ENCODE measurements at places on chromosomes 13 and 19.
A peak's percentile ranks its signal among the peaks of the same experiment; 100 is the strongest.

DNA sequence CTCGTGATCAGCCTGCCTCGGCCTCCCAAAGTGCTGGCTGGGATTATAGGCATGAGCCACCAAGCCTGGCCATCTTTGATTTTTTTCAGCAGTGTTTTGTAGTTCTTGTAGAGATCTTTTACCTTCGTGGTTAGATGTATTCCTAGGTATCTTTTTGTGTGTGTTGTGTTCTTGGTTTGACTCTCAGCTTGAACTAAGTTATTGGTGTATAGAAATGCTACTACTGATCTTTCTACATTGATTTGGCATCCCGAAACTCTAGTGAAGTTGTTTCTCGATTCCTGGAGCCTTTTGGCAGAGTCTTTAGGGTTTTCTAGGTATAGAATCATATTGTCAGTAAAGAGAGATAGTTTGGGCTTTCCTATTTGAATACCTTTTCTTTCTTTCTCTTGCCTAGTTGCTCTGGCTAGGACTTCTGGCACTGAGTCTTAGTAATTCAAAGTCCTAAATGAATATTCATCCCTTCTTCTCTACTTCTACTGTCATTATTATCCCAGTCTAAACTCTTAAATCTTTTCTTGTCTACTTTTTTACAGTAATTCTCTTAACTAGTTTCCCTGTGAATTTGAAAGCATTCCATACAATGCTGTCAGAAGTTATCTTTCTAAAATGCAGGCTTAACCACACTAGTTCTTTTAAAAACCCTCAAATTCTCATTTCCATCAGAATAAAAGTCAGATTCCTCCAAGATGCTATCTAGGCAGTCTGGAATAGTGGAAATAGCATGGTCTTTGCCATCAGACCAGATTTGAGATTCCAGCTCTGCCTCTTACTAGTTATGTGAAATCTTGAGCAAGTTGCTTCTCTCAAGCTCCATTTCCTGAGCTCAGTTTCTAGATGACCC, 7.0 kb downstream of the GPR18 start:
- DNase-seq = no peak

DNA sequence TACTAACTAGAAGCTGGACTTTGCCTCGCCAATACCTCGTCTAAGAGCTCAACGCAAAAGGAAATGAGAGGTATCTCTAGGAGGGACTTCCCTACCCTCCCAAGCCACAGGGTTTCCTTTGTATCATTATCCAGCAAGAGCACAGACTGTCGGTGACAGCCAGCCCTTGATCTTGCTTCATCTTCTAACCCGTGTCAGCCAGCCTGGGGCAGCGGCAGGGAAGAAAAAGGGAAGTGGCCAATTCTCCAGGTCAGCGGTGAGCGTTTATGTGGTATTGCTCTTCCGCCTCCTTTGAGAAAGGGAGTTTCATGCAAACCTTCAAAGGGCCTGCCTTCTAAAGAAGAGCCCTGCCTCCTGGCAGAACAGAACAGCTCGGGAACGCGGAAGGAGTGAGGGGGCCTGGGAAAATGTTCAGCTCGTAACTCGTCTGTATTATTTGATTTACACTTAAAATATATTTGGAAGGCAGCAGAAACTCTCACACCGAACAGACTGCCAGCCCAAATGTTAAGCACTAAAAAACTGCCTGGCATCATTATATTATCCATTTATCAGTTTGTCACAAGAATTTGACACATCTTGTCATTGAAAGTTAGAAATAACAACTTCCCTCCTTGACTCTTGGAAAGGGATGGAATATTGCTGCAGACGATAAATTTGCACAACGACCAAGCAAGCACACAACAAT, 41.8 kb downstream of the EFNB2 start:
- no peak for DNase-seq

DNA sequence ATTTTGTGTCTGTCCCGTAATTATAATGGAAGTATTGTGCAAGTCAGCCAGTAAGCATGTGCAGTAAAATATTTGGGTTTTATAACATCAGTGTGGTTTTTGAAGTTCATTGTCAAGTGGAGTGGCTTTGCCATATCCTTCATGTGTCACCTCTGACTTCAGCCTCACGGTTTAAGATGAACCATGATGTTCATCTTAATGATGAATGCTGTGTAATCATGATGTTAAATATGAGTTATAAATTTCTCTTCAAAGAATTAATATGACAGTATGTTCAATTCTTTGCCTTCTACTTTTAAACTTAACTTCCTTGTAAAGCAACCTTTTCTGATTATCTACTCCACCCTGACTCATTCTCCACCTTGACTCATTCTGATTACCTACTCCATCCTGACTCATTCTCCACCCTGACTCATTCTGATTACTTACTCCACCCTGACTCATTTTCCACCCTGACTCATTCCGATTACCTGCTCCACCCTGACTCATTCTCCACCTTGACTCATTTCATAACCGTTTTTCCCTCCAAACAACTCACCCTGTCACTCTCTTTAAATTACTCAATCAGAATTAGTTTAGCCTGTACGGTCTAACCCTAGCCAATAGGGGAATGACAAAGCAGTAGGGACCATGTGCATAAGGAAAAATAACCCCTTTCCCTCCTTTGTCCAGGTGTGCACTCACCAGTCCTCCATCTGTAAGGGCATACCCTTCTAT, 50.3 kb upstream of the ANKRD10 start:
- no peak for DNase-seq

GRCh38 chr13:76048675-76049375, 412.7 kb downstream of the LMO7 start:
- no peak for DNase-seq

- DNase-seq = no peak
Observed at GRCh38 chr19:7251494-7251893, 42.7 kb downstream of the INSR start.

DNA sequence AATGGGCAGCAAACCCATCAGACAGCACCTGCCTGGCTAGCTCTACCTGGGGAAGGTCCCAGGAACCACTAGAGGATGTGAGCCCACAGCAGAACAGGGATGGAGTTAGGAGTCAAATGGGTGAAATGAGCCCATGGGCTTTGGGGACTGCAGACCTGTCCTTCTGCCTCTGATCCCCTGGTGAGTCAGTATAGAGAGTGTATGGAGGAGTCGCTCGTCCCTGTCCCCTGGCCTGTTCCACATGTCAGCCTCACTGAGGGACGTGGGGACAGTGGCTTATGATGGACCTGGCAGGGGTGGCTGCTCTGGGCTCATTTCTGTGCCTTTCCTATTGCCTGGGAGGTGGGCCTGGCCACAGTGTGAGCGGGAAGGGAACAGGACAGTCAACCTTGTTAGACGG, 4.0 kb downstream of the CEACAM1 start:
- DNase-seq = no peak

DNA sequence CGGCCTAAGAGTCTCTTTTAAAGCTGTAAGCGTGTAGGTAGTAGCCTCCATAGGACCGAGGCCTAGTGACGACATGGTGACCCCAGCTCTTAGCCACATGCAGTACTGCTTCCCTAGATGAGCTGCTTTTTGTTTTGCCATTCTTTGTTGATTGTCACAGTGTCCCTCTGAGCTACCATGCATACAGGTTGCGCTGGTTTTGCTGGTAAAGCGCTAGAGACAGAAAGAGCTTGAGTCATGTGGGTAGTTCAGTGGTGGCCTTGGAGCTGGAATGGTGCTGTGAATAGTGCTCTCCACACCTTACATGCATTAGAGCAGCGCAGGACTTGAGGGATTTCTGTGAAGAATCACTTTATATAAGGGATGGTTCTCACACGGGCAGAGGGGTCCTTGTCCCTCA, 5.1 kb downstream of the HNRNPM start:
- DNase-seq = no peak

- DNase-seq = no peak
Observed at GRCh38 chr19:45347570-45348366, 7.2 kb downstream of the KLC3 start.

- DNase-seq = no peak
Observed at GRCh38 chr13:112783978-112784371, 94.1 kb downstream of the ATP11A start.

DNA sequence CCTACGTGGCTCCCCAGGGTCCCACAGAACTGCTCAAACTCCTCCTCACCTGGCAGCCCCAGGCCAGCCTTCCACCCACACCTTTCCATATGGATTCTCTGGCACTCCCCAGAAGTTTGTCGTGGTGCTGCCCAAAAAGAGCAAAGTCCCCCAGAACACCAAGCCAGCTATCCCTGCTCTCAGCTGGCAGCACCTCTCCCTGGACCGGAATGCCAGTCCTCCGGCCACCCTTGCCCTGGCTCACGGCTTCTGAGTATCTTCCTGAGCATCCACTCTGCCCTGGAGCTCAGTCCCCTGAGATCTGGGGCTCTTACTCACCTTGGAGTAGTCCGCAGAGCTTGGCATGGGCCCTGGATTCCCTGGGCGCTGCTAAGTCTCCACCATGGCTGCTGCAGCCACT, 166.5 kb upstream of the ZNF507 start:
- DNase-seq = no peak

GRCh38 chr13:110700641-110701040, 5.3 kb downstream of the CARS2 start:
- DNase-seq = no peak

DNA sequence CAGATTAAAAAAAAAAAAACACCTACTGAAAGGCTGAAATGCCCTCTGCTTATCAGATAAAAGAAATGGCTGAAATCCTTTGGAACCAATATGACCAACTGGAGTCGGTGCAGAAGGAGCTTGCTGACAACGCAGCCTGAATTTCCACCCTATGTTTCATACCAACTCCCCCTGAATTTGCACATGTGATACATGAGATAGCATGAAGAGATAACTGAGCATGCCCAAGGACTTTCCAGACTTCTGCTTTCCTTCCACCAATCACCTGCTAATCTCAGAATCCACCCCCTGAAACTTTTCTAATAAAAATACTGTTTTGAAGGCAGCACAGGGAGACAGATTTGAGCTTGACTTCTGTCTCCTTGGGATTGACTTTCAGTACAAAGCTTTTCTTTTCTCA, 32.2 kb upstream of the WDFY2 start:
- no peak for DNase-seq

GRCh38 chr13:109782823-109783431, 3.5 kb downstream of the IRS2 start:
- DNase-seq = no peak

- DNase-seq = no peak
Observed at GRCh38 chr19:16233836-16234551, 36.3 kb downstream of the AP1M1 start.

DNA sequence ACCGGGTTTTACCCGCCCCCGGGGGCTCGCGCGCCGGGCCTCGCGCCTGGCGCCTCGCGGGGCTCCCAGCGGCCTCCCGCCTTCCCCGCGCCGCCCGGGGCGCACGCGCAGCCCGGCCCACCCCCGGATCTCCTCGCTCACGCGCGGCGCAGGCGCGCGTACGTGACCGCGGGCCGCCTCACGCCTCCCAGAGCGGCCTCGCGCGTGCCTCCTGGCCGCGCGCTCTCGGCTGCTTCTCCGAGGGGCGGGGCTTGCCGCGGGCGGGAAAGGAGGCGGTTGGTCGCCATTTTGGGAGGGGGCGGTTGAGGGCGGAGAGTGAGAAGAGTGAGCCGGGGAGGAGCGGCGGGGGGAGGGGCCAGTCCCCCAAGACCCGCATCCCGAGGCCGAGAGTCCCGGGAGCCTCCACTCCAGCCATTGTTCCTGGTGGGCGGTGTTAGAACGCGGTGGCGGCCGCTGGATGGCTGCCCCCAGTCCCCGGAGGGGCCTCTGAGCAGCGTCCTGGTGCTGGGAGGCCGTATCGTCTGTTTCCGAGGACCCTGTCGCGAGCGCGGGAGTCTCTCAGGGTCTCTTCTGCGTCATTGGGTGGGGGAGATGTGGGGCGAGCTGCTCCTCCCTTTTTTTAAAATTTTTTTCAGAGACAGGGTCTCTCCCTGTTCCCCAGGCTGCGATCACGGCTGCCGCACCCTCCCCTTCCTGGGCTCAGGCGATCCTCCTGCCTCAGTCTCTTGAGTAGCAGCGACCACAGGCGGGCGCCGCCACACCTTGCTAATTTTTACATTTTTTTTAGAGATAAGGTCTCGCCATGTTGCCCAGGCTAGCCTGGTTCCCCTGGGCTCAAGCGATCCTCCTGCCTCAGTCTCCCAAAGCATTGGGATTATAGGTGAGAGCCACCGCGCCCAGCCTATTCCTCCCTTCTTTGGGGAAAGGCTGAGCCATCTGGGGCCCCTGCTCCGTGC, at the start of gene ZNF541:
Gene ZNF541 (minus strand): TSS at position 78 of the 956 bp plus-strand sequence. CDS start 17,292 bp downstream, outside the sequence.
- DNase-seq = peak; percentile 81

GRCh38 chr19:58001895-58002369, 688 bp downstream of the ZNF606 start:
- no peak for DNase-seq

DNA sequence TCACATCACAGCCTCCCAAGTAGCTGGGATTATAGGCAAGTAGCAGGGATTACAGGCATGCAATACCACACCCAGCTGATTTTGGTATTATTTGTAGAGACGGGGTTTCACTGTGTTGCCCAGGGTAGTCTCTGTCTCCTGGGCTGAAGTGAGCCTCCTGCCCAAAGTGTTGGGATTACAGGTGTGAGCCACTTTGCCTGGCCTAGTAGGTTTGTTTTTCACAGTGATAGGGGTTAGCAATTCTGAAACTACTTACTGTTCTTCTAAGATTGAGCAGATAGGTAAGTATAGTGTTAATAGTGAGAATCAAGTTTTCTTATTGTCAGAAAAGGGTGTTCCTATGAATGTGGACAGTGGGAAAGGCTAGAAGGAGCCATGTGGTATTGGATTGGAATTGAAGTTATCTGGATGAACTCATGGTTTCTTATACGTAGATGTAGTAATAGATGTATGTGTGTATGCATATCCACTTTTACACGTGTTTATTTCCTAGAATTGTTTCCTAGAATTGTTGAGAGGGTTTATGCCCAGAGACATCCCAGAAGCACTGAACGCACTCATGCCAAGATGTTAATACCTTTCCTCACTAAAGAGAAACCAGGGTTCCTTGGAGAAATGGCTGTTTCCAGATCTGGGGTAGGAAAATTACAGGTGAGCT, 49.1 kb downstream of the SAE1 start:
- DNase-seq = no peak

DNA sequence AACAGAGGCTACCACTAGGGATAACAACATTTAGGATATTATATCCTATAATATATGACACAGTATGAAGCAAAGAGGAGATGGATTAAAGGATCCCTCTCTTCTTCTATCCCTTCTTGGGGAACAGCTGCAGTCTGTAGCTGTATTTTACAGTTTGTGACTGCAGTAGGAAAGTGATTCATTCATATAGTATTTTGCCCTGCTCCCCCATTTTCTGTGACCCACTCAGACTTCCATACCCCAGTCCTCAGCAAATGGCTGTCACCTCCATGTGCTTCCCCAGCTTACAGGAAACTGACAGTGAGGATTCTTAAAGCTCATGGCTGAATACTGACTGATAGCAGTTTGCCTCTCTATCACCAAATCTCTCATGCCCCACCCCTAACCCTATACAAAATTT, 27.5 kb downstream of the MICU2 start:
- no peak for DNase-seq

GRCh38 chr13:111665691-111666095, 345.3 kb downstream of the TEX29 start:
- DNase-seq = no peak

- DNase-seq = no peak
Observed at GRCh38 chr13:99717959-99718674, 216.8 kb downstream of the TM9SF2 start.

- no peak for DNase-seq
Observed at GRCh38 chr19:7715671-7716070, 13.7 kb upstream of the FCER2 start.

- DNase-seq = no peak
Observed at GRCh38 chr13:72303941-72304746, 423.3 kb downstream of the MZT1 start.

Measured in Right ventricle myocardium superior (tissue), 1 donor.